Mammary epithelial cell (primary cell): ENCODE measurements at places on chromosomes 7 and 10.

- no peak for DNase-seq
Observed at GRCh38 chr7:119096683-119097082, 872.2 kb downstream of the ANKRD7 start.

DNA sequence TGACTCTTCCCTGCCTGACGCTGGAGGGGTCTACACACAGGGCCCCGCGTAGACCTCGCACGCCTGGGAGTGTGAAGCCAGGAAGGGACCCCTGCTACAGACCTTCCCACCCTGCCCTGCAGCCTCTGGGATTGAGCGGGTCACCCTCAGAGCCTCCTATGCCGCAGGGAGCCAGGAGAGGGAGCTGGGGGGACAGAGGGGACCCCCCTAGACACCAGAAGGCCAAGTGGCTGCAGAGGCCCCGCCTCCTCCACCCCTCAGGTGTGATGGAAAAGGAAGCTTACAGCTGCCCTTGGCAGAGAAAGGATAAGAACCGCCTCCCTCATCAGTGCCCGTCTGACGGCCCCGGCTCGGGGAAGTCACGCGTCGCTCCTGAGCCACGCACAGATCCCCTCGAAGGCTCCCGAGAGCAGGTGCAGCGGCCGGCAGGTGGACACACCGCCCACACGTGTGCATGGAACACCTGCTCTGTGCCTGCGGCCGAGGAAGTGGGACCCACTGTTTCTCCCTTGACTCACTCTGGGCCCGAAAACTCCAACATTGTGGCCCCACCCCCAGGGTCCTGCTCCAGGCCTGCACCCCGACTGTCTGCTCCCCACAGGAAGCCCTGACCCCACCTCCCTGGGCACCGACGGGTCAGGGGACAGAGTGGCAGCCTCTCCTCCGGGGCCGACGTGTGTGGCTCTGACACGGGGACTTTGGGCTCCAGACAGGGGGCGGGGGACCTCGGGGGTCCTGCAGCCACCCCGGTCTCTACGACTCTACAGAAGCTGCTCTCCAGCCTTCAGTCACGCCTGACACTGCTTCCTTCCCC, 73.3 kb downstream of the MICALL2 start:
- DNase-seq, result no peak

- DNase-seq, result no peak
Observed at GRCh38 chr10:22022257-22023032, 18.9 kb upstream of the DNAJC1 start.

GRCh38 chr7:106791526-106791925, 73.6 kb upstream of the PIK3CG start:
- no peak for DNase-seq

DNA sequence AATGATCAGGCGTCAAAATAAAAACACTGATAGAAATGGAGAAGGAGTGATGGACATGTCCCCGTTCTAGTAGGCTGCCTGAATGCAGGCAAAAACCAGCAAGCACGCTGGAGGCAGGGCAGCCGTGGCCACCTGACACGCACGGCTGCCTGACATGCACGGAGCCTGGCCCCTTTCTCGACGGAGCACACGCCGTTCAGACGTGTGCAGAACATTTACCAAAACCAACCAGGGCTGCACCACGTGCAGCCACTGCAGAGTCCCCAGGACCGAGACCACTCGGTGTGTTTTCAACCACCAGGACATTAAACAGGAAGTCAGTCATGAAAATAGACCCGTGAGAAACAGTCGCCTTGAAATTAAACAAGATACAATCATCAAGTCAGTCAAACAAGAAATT, 61.9 kb upstream of the NKX6-2 start:
- DNase-seq, result no peak

- peak; percentile 0 for DNase-seq
Observed at GRCh38 chr7:11706666-11707605, 125.1 kb downstream of the THSD7A start.

DNA sequence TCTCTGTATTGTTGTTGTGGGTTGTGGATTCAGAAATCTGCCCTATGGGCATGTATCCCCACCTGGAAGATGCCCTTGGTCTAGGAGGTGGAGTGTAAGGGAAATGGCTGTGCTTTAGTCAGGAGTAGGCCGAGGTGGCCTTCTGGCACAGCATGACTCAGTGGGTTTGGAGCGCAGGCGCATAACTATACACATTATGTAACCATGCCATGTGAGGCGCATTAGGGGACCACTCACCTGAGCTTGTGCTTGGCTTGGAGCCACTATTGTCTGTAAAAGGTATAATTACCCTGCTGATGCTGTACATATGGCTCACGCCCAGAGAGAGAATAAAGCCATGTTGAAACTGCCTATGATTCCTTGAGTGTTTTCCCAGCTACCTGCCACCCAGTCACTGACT, 20.6 kb upstream of the ADAMTS14 start:
- peak; percentile 62 for DNase-seq

DNA sequence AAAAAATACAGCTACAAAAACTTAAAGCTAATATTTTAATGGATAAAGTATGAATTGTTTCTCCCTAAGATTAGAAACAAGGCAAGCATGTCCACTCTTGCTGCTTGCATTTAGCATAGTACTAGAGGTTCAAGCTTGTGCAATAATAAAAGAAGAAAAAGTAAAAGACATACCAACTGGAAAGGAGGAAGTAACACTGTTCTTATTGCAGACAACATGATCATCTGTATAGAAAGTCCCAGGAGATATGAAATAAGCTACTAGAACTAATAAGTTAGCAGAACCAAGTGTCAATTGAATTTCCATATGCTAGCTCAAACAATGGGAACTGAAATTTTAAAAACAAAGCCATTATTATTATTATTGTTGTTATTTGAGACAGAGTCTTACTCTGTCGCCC, 20.0 kb upstream of the RABGEF1 start:
- DNase-seq, result no peak

DNA sequence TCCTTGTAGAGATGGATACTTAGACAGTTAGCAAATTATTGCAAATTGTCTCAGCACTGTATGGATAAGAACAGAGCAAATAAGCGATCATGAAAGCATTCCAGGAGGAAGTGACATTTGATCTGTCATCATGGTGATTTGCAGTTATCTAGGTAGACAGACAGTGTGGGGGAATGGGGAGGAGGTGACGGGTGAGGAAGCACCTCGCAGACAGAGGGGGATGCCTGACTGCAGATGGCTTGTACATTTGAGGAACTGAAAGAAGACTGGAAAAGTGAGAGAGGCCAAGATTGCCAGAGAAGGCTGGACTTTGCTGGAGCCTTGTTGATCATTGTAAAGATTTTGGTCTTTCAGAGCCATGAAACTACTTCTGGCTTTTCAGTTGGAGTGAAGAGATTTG, 318.2 kb upstream of the CELF2 start:
- no peak for DNase-seq

DNA sequence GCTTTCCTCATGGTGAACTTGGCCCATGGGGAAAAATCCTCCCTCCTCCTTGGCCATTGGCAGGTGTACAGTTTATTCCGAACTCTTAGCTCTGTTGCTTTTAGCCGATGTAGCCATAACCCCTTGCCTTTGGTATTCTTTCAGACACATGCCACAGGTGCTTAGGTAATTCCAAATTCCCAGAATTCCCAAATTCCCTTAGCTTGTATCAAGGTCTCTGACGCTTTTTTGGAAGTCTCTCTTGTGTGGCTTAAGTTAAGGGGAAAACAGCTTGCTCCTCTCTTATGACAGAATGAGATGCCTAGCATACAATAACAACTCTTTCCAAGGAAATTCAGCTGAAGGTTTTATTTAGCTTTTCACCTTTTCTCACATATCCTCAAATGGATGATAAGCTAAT, 68.0 kb downstream of the SUGCT start:
- DNase-seq, result no peak

GRCh38 chr10:125423569-125423968, 259.4 kb downstream of the TEX36 start:
- DNase-seq, result no peak

DNA sequence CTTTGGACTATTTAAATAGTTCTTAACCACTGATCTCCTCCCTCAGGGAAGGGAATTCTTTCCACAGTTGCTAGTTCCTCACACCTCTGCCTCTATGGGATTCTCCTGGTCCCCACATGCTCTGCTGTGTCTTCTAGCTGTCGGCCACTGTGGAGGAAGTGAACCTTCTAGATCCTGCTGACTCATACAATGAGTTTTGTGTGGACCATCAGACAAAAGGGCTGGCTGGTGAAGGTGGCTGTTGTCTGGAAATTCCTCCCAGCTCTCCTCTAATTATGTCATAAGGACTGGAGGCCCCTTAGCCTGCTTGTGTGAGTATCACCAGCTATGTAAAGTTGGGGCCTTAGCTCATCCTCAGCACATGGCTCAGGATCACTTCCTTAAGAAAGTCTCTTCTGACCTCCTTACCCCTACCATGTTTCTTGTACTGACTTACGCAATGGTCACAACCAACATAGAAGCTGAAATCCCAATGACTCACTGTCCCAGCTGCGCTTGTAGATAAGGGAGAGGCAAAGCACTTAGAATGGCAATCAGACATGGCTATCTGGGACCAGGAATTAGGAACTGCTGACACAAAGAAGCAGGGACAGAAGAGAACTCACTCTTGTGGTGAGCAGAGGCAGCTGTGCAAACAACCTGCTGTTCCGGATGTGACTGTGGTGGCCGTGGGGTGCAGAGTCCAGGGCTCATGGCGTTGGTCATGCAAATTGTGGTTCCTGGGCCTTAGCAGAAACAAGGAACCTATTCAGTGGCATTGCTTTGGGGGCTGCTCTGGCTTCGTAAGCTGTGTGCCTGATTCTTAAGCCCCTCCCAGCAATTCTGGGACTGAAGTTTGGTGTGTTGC, 2.5 kb upstream of the MACC1 start:
- DNase-seq, result peak; percentile 91

GRCh38 chr7:138434597-138435019, 25.5 kb upstream of the TRIM24 start:
- DNase-seq, result no peak

DNA sequence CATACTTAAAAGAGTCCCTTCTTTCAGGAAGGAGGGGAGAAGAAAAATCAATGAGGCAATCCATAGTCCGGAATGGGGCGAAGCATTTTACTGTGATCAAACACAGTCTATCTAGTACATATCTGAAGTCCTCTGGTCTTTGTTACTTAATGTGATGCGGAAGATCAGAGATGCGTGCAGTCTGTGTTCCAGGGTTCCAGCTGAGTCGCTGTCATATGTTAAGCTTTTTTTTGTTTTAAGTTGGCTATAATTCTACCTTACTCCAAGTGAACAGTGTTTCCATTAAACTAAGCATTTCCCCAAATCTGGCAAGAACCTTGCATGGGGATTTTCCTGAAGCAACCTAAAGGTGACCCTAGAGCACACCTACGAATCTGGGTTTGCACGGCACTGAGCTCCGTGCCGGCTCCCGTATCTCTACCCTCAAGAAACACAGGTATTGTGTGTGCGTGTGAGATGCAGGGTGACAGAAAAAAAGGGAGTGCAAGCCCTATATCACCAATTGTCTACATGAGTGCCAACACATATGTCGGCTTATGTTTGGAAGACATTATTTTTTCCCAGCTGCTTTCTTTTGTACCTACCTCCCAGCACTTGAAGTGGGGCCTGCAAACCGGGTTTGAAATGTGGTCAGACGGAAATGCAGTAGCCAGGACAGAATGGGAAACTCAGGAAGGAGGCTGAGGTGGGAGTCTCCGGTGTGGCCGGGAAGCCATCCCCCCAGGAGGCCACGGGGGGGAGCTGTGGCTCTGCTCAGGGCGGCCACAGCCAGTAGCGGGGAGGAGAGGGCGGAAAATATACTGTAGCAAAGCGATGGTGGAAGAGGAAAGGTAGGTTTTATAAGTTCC, 435.8 kb upstream of the MGMT start:
- peak; percentile 1 for DNase-seq
